ENCODE measurements at places on chromosomes 7 and 10.

GRCh38 chr10:131165092-131165491 is 146.4 kb downstream of the TCERG1L start:
- no peak for DNase-seq

DNA sequence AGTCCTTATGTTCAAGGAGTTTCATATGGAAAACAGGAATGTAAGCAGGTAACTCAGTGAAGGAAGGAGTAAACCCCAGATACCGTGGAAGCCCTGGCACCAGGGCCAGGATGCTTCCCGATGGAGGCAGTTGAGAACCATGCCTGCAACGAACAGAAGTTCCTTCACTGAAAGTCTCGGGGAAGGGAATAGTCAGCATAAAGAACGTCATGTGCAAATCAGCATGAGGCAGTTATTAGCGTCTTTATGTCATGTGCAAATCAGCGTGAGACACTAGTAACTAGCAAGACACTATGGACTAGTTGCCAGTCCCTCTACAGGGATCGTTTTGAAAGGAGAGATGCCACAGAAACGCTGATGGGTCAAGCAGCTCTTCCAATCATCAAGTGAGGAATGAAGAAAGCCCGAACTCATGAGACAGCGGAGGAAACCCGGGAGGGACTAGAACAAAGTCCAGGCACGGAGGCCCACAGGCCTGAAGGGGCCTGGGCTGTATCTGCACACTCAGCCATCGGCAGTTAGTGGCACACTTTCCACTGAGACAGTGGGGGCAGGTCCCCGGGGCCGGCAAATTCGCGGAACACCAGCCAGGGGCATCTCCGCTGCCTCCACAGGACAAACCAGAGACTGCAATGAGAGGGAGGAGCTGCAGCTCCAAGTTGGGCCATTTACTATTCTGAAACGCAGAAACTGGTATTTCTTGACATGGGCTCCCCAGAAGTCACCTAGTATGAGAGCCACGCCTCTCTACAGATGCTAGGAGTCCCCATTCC is 109.6 kb downstream of the SFMBT2 start:
- no peak for DNase-seq

- DNase-seq: no peak
Observed at GRCh38 chr10:63107943-63108437, 25.1 kb upstream of the NRBF2 start.

DNA sequence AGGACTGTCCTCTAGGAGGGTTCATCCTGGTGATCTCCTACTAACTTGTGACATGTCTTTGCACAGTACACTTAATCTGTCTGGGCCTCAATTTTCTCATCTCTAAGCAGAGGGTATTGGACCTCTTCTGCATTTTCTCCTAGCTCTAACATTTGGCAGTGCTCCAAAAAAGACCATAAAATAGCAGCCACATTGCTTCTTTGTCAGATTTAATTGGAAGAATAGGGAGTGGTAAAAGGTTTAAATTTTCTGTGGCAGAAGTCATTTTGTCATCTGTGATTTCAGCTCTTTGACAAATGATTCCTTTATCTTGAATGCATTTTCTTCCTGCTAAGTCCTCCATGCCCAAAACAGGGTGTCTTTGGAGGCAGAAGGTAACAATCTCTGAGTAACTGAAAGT is 289.9 kb upstream of the LRGUK start:
- peak; percentile 82 for DNase-seq

GRCh38 chr10:63583397-63583796 is 62.2 kb downstream of the REEP3 start:
- DNase-seq: no peak

GRCh38 chr7:96026611-96027010 is 254.3 kb downstream of the DYNC1I1 start:
- DNase-seq: no peak

GRCh38 chr10:529468-530230 is 159.8 kb downstream of the DIP2C start:
- DNase-seq: peak; percentile 31
